Activated naive CD4-positive, alpha-beta T cell treated with anti-CD3 and anti-CD28 coated beads for 36 hours (primary cell): ENCODE measurements at places on chromosomes 4 and X.
A peak's percentile ranks its signal among the peaks of the same experiment; 100 is the strongest.

GRCh38 chrX:78024349-78025059 lies 55.1 kb upstream of the PGAM4 start:
- peaks cover 3% of the 10 kb centered on the region for H3K4me1 ChIP-seq
- no peak overlapping the region for H3K4me3 ChIP-seq
- no peak overlapping the region for H3K27ac ChIP-seq
- peak; percentile 8 for DNase-seq
- H3K36me3 ChIP-seq: no peaks in the 10 kb centered on the region

- H3K4me3 ChIP-seq: no peak overlapping the region
- H3K36me3 ChIP-seq: no peaks in the 10 kb centered on the region
- peaks cover 25% of the 10 kb centered on the region for H3K27me3 ChIP-seq
- H3K4me1 ChIP-seq: no peaks in the 10 kb centered on the region
- DNase-seq: no peak
- H3K27ac ChIP-seq: no peak overlapping the region
Observed at GRCh38 chr4:18381186-18381585, 359.6 kb upstream of the LCORL start.

GRCh38 chr4:138252551-138252950 lies 10.4 kb upstream of the SLC7A11 start:
- H3K27ac ChIP-seq: no peak overlapping the region
- H3K36me3 ChIP-seq: no peaks in the 10 kb centered on the region
- H3K4me1 ChIP-seq: peaks cover 2% of the 10 kb centered on the region

- H3K4me3 ChIP-seq: no peak overlapping the region
- H3K27me3 ChIP-seq: no peaks in the 10 kb centered on the region
- H3K36me3 ChIP-seq: peaks cover 5% of the 10 kb centered on the region
Observed at GRCh38 chr4:1022739-1023066, 11.3 kb downstream of the FGFRL1 start.

DNA sequence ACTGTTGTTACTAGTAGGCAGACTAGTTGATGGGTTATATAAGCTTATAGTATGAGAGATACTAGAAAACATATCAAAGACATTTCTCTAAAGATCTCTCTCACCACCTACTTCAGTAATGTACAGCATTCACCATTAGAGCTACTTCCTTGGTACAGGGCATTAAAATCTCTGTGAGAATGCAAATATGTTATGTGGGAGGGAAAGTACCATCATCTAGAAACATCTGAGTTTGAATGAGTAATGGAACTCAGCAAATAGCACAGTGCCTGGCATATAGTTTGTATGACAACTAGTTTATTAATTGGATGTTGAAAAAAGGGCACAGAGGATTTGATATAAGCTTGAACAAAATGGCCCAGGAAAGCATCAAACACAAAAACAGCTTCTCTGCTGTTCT lies 211.1 kb downstream of the GLUD2 start:
- H3K4me1 ChIP-seq: peaks cover 17% of the 10 kb centered on the region
- no peak overlapping the region for H3K27ac ChIP-seq
- H3K36me3 ChIP-seq: no peaks in the 10 kb centered on the region
- no peak for DNase-seq

DNA sequence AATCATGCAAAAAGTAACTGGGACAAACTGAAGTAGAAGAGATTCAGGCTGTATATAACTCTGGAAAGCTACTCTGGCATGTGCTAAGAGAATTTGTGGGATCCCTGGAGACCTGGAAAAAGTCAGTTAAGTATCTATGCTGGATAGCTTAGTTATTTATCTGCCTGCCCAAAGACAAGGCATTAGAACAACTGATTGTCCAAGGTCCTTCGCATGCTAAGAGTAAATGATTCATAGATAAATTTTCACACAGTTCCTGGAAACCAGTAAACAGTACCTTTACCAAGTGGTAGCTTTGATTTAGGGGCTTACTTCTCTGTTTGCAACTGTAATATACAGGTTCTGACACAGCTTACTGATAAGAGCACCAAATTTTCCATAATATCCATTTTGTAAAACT lies 104.8 kb downstream of the ATP11C start:
- H3K27me3 ChIP-seq: no peaks in the 10 kb centered on the region
- H3K27ac ChIP-seq: no peak overlapping the region
- DNase-seq: no peak

GRCh38 chr4:120736312-120736711 lies 186.2 kb downstream of the PRDM5 start:
- no peak overlapping the region for H3K4me3 ChIP-seq
- no peaks in the 10 kb centered on the region for H3K27me3 ChIP-seq
- H3K4me1 ChIP-seq: no peaks in the 10 kb centered on the region

DNA sequence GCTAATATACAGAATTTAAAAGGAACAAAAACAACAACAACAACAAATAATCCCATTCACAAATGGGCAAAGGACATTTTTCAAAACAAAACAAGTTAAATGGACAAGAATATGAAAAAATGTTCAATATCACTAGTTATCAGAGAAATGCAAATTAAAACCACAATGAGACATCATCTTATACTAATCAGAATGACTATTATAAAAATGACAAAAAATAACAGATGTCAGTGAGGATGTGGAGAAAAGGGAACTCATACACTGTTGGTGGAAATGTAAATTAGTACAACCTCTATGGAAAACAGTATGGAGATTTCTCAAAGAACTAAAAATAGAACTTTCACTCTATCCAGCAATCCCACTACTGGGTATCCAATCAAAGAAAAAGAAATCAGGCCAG lies 92.6 kb downstream of the KIT start:
- no peaks in the 10 kb centered on the region for H3K27me3 ChIP-seq
- DNase-seq: no peak
- no peaks in the 10 kb centered on the region for H3K4me1 ChIP-seq
- no peak overlapping the region for H3K4me3 ChIP-seq
- H3K36me3 ChIP-seq: no peaks in the 10 kb centered on the region

- H3K36me3 ChIP-seq: no peaks in the 10 kb centered on the region
- H3K27me3 ChIP-seq: no peaks in the 10 kb centered on the region
- peaks cover 72% of the 10 kb centered on the region for H3K4me1 ChIP-seq
- no peak overlapping the region for H3K4me3 ChIP-seq
Observed at GRCh38 chrX:13077168-13077567, 32.7 kb upstream of the FAM9C start.

GRCh38 chr4:65623506-65623905 lies 46.8 kb downstream of the EPHA5 start:
- no peaks in the 10 kb centered on the region for H3K27me3 ChIP-seq
- H3K4me1 ChIP-seq: no peaks in the 10 kb centered on the region
- DNase-seq: no peak
- no peak overlapping the region for H3K4me3 ChIP-seq

- no peak overlapping the region for H3K4me3 ChIP-seq
- H3K27me3 ChIP-seq: no peaks in the 10 kb centered on the region
- no peak for DNase-seq
- H3K4me1 ChIP-seq: peaks cover 9% of the 10 kb centered on the region
- H3K36me3 ChIP-seq: no peaks in the 10 kb centered on the region
Observed at GRCh38 chrX:65635378-65635777, 32.1 kb upstream of the MSN start.

GRCh38 chr4:42420140-42420539 lies 22.9 kb downstream of the SHISA3 start:
- H3K4me1 ChIP-seq: no peaks in the 10 kb centered on the region
- no peak overlapping the region for H3K27ac ChIP-seq
- peaks cover 22% of the 10 kb centered on the region for H3K36me3 ChIP-seq
